ENCODE measurements at places on chromosomes 4 and X. TPM values are rescaled to one million over a fixed set of nuclear protein-coding genes. Genes with fewer than 3 reads are reported as not detected.

- H3K27ac ChIP-seq, result no peak overlapping the region
- H3K36me3 ChIP-seq, result no peaks in the 10 kb centered on the region
- H3K4me1 ChIP-seq, result no peaks in the 10 kb centered on the region
- DNase-seq, result no peak
- no peak overlapping the region for H3K4me3 ChIP-seq
Measured at GRCh38 chrX:56226980-56227379, 5.2 kb upstream of the KLF8 start.

GRCh38 chrX:111052478-111052877 lies 43.5 kb upstream of the PAK3 start:
- H3K36me3 ChIP-seq, result no peaks in the 10 kb centered on the region
- no peak overlapping the region for H3K4me3 ChIP-seq
- no peak overlapping the region for H3K27ac ChIP-seq
- no peak for DNase-seq

DNA sequence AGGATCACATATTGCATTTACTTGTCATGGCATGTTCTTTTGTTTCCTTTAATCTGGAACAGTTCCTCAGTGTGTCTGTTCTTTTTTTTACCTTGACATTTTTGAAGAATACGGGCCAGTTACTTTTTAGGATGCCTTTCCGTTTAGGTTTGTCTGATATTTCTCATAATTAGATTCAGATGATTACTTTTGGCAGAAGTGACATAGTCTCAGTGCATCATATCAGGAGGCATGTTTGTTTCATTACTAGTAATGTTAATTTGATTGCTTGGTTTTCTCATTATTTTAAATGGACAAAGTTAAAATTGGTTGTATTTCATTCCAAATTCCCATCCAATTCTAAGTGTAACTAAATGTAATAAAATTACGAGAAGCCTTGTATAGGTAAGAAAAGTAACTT lies 8.3 kb downstream of the POLR2B start:
- no peaks in the 10 kb centered on the region for H3K27me3 ChIP-seq
- no peak overlapping the region for H3K4me3 ChIP-seq
- H3K4me1 ChIP-seq, result peaks cover 4% of the 10 kb centered on the region
- no peak for DNase-seq
- H3K36me3 ChIP-seq, result peaks cover 23% of the 10 kb centered on the region

The NDNF gene
- total RNA-seq, result 0.10 TPM

DNA sequence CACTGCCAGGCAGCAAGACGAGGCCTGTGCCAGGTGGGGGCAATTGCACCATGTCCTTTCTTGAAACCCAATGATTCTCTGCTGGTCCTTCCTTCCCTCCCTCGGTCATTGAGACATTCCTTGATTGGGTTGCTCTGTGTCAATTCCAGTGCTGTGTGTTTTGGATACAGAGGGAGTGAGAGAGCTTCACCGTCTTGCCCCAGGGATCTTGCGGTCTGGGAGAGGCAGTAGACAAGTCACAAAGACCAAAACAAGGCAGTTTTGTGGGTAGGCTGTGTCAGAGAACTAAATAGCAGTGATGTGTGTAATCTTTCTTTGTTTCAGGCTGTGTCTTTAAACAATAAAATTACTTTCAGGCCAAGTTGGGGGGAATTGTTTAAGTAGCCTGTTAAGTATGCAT lies 38.8 kb upstream of the TADA2B start:
- H3K27ac ChIP-seq, result no peak overlapping the region
- H3K4me3 ChIP-seq, result no peak overlapping the region
- H3K4me1 ChIP-seq, result no peaks in the 10 kb centered on the region
- H3K36me3 ChIP-seq, result peaks cover 8% of the 10 kb centered on the region

DNA sequence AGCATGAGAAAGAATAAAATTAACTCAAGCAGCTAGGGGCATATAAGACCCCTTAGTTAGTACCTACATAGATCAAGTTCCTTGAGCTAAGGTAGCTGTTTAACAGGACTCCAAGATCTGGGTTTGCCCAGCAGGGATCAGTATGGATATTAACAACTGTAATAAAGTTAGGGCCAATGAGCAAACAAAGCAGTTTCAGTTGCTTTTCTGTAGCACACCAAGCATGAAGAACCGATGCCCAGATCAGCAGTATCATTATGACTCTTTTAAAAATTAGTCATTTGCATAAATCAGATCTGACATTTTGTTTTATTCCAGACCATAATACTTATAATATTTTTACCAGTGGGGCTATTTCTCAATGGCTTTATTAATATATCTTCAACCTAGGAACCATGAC lies 80.9 kb downstream of the C4orf33 start:
- no peaks in the 10 kb centered on the region for H3K36me3 ChIP-seq
- no peak overlapping the region for H3K27ac ChIP-seq
- H3K4me3 ChIP-seq, result no peak overlapping the region
- no peaks in the 10 kb centered on the region for H3K27me3 ChIP-seq
- H3K4me1 ChIP-seq, result no peaks in the 10 kb centered on the region
- no peak for DNase-seq

GRCh38 chrX:72663737-72664136 lies 50.4 kb downstream of the PHKA1 start:
- no peaks in the 10 kb centered on the region for H3K27me3 ChIP-seq
- H3K4me1 ChIP-seq, result no peaks in the 10 kb centered on the region
- no peak overlapping the region for H3K27ac ChIP-seq
- no peak for DNase-seq
- peaks cover 8% of the 10 kb centered on the region for H3K36me3 ChIP-seq
- H3K4me3 ChIP-seq, result no peak overlapping the region

DNA sequence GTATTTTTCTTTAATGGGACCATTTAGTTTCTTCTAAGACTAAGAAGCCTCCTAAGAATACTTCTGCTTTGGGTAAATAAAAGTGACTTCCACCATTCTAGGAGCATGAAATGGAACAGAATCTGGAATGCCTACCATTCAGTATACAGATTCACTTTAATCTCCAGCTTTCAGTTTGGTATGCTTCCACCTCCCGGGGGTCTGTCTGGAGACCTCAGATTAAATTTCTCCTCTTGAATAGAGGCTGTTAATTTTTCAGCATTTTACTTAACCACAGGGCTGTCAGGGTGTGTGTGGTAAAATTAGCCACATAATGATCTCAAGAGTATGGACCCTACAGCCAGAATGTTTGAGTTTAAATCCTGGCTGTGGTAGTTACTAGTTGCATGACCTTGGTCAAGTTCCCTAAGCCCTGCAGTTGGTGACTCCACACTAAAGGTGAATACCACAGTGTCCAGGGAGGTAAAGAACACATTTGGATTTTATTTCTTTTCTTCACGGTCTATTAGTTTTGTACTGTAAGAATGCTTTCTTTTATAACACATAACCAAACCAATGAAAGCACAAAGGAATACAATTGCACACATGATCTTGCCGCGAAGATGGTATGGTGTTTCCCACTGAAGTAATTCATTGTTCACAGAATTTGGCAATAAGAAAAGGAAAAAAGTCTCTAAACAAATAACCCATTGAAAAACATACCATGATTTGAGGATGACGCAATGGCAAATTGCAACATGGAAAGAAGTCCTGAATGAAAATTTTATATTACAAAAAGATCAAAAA lies 37.3 kb upstream of the TRIM2 start:
- no peaks in the 10 kb centered on the region for H3K4me1 ChIP-seq
- H3K4me3 ChIP-seq, result no peak overlapping the region

The L1CAM gene
- 819 TPM for total RNA-seq

The MED12 gene
- 42.0 TPM for total RNA-seq

The OPRPN gene
- total RNA-seq, result not detected

DNA sequence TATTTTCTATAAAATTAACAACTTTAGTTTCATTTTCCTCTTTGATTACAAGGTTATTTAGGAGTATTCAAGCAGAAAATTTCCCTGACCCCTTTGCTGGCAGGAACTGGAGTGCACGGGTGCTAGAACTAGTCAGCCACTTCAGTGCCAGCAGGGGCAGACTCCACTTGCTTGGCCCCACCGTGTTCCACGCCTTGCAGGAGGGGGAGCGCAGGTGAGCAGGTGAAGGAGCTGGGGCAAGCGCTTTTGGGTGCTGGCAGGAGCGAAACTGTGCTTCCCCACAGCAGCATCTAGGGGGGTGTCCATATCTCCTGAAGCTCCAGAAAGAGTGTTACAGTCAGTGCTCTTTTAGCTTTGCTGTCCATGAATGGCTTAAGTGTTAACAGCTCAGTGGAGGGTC lies 45.5 kb downstream of the MID2 start:
- no peaks in the 10 kb centered on the region for H3K36me3 ChIP-seq
- no peak overlapping the region for H3K27ac ChIP-seq
- H3K4me1 ChIP-seq, result no peaks in the 10 kb centered on the region
- no peak overlapping the region for H3K4me3 ChIP-seq
- no peak for DNase-seq

GRCh38 chr4:122152711-122153226 lies 638 bp downstream of the BLTP1 start:
- peak overlapping the region; percentile 87 for H3K27ac ChIP-seq
- H3K4me3 ChIP-seq, result peak overlapping the region; percentile 89
- H3K36me3 ChIP-seq, result no peaks in the 10 kb centered on the region
- H3K4me1 ChIP-seq, result peaks cover 6% of the 10 kb centered on the region
- no peaks in the 10 kb centered on the region for H3K27me3 ChIP-seq
- DNase-seq, result no peak

The BRCC3 gene
- total RNA-seq, result 37.4 TPM

GRCh38 chrX:132094164-132094563 lies 33.7 kb downstream of the FRMD7 start:
- peaks cover 9% of the 10 kb centered on the region for H3K27me3 ChIP-seq
- H3K4me3 ChIP-seq, result no peak overlapping the region
- no peaks in the 10 kb centered on the region for H3K4me1 ChIP-seq
- no peak for DNase-seq
- H3K27ac ChIP-seq, result no peak overlapping the region

DNA sequence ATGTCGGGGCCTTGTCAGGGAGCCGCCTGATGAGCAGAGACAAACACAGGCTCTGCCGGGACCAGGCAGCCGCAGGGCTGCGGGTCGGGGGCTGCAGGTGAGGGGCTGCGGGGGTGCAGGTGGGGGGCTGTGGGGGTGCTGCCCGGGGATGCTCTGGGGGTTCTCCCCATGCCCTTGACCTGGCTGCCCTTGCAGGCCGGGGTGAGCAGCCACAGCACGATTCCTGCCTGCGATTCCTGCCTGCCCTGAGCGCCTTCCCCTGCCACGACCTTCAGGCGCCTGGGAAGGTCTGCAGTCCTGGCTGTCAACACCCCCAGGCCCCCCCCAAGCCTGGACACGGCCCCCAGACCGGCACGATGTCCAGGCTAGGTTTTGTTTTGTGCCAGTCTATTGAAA lies 106.3 kb downstream of the FAM53A start:
- no peak overlapping the region for H3K27ac ChIP-seq
- H3K27me3 ChIP-seq, result no peaks in the 10 kb centered on the region
- H3K4me3 ChIP-seq, result no peak overlapping the region
- peaks cover 4% of the 10 kb centered on the region for H3K4me1 ChIP-seq
- H3K36me3 ChIP-seq, result no peaks in the 10 kb centered on the region
- DNase-seq, result no peak

GRCh38 chrX:20235755-20236154 lies 31.0 kb downstream of the RPS6KA3 start:
- H3K27ac ChIP-seq, result no peak overlapping the region
- no peak overlapping the region for H3K4me3 ChIP-seq
- no peaks in the 10 kb centered on the region for H3K4me1 ChIP-seq
- DNase-seq, result no peak
- H3K36me3 ChIP-seq, result no peaks in the 10 kb centered on the region

DNA sequence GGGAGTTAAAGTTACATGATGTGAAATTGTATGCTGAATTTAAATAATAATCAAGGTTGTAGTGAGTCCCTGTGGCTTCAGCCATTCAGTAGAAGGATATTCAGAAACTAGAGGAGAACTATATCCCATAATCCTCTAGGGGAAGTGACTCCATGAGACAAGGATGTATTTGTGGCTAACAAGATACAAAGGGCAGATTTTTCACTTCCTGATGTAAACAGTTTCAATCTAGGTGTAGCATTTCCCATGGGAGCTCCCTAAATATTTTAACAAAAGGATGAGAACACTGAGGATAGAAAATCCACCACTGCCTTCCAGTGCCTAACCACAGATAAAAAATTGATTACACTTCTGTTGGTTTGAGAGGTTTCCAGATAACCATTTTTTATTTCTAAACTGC lies 435.4 kb upstream of the TENM3 start:
- H3K27ac ChIP-seq, result no peak overlapping the region
- no peak overlapping the region for H3K4me3 ChIP-seq
- no peak for DNase-seq

- H3K36me3 ChIP-seq, result no peaks in the 10 kb centered on the region
- H3K27ac ChIP-seq, result no peak overlapping the region
- no peak for DNase-seq
Measured at GRCh38 chrX:16488959-16489358, 161.0 kb upstream of the S100G start.

DNA sequence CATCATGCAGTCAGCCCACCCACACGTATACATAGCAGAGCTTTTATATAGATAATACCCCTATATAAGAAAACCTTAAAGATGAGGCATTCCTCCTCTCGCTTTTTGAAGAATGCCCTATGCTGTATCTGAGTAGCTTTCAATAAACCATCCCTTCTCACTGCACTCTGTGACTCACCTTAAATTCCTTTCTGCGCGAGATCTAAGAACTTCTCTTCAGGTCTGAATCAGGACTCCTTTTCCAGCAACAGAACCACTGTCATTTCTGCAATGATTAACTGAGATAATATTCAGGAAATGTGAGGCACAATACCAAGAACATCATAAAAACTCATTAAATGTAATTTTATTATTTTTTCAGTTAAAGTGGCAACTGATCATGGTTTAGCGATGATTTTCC lies 76.4 kb upstream of the DCLK2 start:
- no peak overlapping the region for H3K4me3 ChIP-seq
- DNase-seq, result no peak
- H3K27ac ChIP-seq, result no peak overlapping the region
- no peaks in the 10 kb centered on the region for H3K27me3 ChIP-seq
- no peaks in the 10 kb centered on the region for H3K36me3 ChIP-seq

GRCh38 chrX:13374364-13374763 lies 54.5 kb upstream of the ATXN3L start:
- no peak overlapping the region for H3K27ac ChIP-seq
- H3K4me3 ChIP-seq, result no peak overlapping the region
- no peaks in the 10 kb centered on the region for H3K36me3 ChIP-seq
- H3K4me1 ChIP-seq, result no peaks in the 10 kb centered on the region

DNA sequence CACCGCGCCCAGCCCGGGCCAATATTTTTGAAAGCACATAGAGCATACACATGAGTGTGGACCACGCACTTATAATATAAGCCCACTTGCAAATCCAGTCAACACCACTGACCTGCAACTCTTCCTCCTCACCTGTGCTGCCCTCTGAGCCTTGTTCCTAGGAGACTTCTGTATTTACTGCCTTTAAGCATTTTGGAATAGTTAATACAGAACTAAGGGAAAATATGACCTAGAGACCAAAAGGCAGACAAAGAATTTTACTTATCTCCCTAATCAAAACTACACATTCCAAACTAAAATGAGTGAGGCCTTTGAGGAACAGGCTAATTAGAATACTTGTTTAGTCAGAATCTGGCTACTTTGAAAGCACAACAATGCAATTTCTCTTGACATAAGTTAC lies 89.1 kb downstream of the RELL1 start:
- DNase-seq, result no peak
- no peaks in the 10 kb centered on the region for H3K27me3 ChIP-seq
- no peaks in the 10 kb centered on the region for H3K4me1 ChIP-seq
- H3K4me3 ChIP-seq, result no peak overlapping the region
- H3K27ac ChIP-seq, result no peak overlapping the region
